Chondrocyte (in vitro differentiated cells): ENCODE measurements at places on chromosomes 4 and X.

- no peak for DNase-seq
- no peaks in the 10 kb centered on the region for H3K27me3 ChIP-seq
- no peak overlapping the region for H3K4me3 ChIP-seq
Observed at GRCh38 chrX:80751456-80751855, 58.2 kb downstream of the BRWD3 start.

GRCh38 chr4:8221476-8221875 lies 22.4 kb downstream of the SH3TC1 start:
- no peak for DNase-seq
- no peak overlapping the region for H3K4me3 ChIP-seq
- no peak overlapping the region for H3K27ac ChIP-seq
- peaks cover 10% of the 10 kb centered on the region for H3K4me1 ChIP-seq

DNA sequence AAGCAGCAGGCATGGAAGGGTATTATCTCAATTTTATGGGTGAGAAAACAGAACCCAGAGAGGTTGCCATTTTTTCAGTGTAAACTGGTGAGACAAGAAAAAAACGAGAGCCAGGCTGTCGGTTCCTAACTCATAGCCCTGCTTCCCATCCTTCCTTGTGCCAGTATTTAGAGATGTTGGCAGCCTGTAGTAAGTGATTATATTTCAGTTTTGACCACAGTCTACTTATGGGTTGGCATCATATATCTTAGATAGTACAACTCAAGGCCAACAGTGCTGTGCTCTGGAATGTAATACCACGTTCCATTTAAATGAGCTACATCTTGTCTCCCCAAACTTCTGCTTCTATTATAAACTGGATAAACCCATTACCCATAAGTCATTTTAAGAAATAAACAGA lies 40.8 kb downstream of the XK start:
- peaks cover 10% of the 10 kb centered on the region for H3K4me1 ChIP-seq
- H3K4me3 ChIP-seq = no peak overlapping the region
- H3K27ac ChIP-seq = no peak overlapping the region
- no peak for DNase-seq
- peaks cover 4% of the 10 kb centered on the region for H3K27me3 ChIP-seq

DNA sequence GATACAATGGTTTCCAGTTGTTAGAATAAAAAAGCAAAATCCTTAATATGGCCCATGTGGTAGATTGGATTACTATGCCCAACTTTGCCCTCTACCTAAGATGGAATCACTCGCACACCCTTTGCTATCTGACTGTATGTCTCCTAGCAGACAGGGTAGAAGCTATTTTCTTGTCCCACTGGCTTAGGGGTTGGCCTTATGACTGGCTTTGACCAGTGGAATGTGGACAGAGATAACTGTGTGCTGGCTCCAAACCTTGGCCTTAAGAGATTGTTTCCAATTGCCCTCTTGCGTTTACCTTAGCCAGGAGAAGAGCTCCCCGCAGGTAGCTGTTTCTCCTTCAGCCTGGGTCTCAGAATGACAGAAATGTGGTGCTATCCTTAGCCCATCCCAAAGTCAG lies 355.9 kb downstream of the BCOR start:
- no peak overlapping the region for H3K4me3 ChIP-seq
- no peaks in the 10 kb centered on the region for H3K36me3 ChIP-seq
- H3K4me1 ChIP-seq = peaks cover 2% of the 10 kb centered on the region
- H3K27me3 ChIP-seq = no peaks in the 10 kb centered on the region

DNA sequence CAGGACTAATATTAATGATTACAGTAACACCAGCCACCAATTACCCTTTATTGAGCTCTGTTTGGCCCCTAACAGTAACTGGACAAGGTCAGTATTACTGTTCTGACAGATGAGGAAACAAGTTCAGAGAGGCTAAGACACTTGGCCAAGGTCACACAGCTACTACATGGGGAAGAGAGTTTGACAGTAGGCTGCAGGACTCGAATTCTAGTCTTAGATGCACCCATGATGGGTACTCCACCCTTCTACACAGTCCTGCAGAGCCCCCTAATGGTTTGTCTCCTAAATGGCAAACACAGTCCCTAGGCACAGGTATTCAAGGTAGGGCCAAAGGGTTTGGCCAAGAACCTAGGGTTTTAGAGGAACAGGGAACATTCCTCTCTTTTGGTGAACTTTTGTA lies 93.9 kb downstream of the NSUN7 start:
- peaks cover 18% of the 10 kb centered on the region for H3K4me1 ChIP-seq
- DNase-seq = no peak
- H3K4me3 ChIP-seq = no peak overlapping the region

- no peak overlapping the region for H3K4me3 ChIP-seq
- H3K36me3 ChIP-seq = no peaks in the 10 kb centered on the region
- peaks cover 52% of the 10 kb centered on the region for H3K4me1 ChIP-seq
- H3K27me3 ChIP-seq = no peaks in the 10 kb centered on the region
- no peak for DNase-seq
- H3K27ac ChIP-seq = no peak overlapping the region
Observed at GRCh38 chrX:39726771-39727170, 371.0 kb downstream of the BCOR start.

DNA sequence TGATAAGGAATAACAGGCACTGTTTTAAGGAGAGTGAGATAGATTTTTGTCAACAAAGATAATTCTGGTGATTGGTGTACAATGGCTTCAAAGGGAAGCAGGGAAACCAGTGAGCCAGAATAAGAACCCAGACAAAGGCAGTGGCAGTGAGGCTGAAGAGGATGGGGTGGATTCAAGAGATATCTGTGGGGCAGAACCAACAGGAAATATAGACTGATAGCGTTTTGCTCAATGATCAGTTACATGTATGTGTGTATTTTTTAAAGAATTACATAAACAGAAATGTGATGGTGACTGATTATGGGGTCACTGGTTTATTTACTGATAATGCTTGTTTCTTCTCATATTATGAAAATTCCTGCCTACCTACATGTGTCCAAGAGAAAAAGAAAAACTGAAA lies 66.4 kb downstream of the AMMECR1 start:
- no peaks in the 10 kb centered on the region for H3K4me1 ChIP-seq
- H3K27me3 ChIP-seq = no peaks in the 10 kb centered on the region
- H3K27ac ChIP-seq = no peak overlapping the region
- DNase-seq = no peak
- no peak overlapping the region for H3K4me3 ChIP-seq
- H3K36me3 ChIP-seq = no peaks in the 10 kb centered on the region

- peak overlapping the region; percentile 94 for H3K27ac ChIP-seq
- peak overlapping the region; percentile 37 for H3K4me3 ChIP-seq
- peaks cover 31% of the 10 kb centered on the region for H3K4me1 ChIP-seq
- no peaks in the 10 kb centered on the region for H3K27me3 ChIP-seq
- no peak for DNase-seq
- H3K36me3 ChIP-seq = peaks cover 23% of the 10 kb centered on the region
Observed at GRCh38 chr4:2714061-2714770, 41.9 kb downstream of the TNIP2 start.

DNA sequence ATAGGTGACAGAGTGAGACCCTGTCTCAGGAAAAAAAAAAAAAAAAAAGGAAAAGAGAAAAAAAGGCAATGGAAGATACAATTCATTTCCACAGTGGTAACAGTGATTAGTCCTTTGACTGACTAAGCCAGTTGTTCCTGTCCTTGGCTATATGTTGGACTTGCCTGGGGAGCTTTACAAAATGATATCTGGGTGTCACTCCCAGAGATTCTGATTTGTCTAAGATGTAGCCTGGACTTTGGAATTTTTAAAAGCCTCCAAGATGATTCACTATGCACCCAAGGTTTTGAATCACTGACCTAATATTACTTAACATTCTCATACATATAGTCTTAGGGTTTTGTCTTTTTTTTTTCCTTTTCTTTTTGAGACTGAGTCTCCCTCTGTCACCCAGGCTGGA lies 16.9 kb downstream of the HELQ start:
- no peaks in the 10 kb centered on the region for H3K4me1 ChIP-seq
- H3K27me3 ChIP-seq = no peaks in the 10 kb centered on the region
- no peak for DNase-seq
- H3K27ac ChIP-seq = no peak overlapping the region

DNA sequence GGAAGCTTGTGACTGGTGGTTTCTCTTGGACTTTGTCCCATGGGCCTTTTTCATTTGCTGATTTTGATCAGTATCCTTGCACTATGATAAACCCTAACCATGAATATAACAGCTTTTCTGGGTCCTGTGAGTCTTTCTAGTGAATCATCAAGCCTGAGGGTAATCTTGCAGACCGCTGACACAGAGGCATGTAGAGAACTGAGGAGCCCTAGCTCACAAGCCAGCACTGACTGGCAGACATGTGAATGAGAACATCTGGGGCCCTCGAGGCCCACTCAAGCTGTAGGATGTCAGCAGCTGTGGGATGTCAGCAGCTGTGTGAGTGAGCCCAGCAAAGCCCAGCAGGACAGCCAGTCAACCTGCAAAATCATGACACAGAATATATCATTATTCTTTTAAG lies 36.7 kb downstream of the HMGB3 start:
- H3K27me3 ChIP-seq = no peaks in the 10 kb centered on the region
- H3K36me3 ChIP-seq = no peaks in the 10 kb centered on the region
- H3K27ac ChIP-seq = no peak overlapping the region
- peaks cover 6% of the 10 kb centered on the region for H3K4me1 ChIP-seq
- DNase-seq = no peak
- H3K4me3 ChIP-seq = no peak overlapping the region

DNA sequence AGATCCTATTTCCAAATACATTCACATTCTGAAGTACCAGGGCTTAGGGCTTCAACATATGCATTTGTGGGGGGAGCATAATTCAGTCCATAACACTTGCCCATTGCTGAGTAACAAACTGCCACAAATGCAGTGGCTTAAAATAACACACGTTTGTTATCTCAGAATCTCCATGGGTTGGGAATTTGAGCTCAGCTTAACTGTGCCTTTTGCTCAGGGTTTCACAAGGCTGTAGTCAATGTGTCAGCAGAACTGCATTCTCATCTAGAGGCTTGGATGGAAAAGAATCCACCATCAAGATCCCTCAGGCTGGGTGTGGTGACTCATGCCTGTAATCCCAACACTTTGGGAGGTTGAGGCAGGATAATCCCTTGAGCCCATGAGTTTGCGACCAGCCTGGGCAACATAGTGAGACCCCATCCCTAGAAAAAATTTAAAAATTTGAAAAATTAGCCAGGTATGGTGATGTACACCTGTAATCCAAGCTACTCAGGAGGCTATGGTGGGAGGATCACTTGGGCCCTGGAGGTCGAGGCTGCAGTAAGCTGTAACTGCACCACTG lies 25.8 kb upstream of the TBL1X start:
- H3K4me3 ChIP-seq = no peak overlapping the region
- no peak for DNase-seq
- no peak overlapping the region for H3K27ac ChIP-seq
- no peaks in the 10 kb centered on the region for H3K36me3 ChIP-seq

DNA sequence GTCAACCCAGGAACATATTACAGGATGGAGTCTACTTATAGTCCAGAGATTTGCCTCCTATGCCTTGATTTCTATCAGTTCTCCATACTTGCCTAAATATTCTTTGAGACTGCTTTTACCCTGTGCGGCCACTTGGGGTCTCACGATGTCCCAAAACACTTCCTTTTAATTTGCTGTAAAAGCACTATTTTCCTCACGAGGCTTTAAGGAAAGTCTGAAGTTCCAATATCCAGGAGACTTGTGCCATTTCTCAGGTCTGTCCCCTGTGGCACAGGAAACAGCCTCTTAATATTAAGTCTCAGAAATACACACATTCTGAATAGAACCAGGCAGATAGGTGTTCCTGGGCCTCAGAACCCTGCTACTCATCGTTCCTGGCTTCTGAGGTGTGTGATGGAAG lies 142.9 kb downstream of the TMEM164 start:
- DNase-seq = no peak
- no peak overlapping the region for H3K27ac ChIP-seq
- H3K4me1 ChIP-seq = no peaks in the 10 kb centered on the region
- no peaks in the 10 kb centered on the region for H3K27me3 ChIP-seq
- no peak overlapping the region for H3K4me3 ChIP-seq

- no peak overlapping the region for H3K4me3 ChIP-seq
- peaks cover 9% of the 10 kb centered on the region for H3K4me1 ChIP-seq
- DNase-seq = no peak
- H3K27me3 ChIP-seq = no peaks in the 10 kb centered on the region
Observed at GRCh38 chr4:1775731-1776500, 17.2 kb upstream of the FGFR3 start.

DNA sequence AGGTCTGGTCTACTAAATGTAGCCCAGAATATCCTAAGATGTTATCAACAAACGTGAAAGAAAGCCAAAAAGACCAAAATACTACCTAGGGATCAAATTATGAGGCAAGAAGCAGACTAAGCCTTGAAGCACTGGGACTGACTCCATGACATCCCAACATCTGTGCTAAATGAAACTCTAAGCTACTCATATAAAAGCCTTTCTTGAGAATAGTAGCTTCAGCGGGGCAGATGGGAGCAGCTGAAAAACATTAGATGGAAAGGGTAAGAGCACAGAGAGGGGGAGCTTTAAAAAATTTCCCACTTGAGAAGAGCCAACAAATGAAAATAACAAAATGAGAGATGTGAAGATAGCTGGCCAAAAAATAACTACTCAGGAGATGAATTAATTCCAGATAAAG lies 81.7 kb downstream of the MAD2L1 start:
- no peaks in the 10 kb centered on the region for H3K36me3 ChIP-seq
- DNase-seq = no peak
- no peaks in the 10 kb centered on the region for H3K4me1 ChIP-seq
- H3K4me3 ChIP-seq = no peak overlapping the region

GRCh38 chrX:81280148-81280547 lies 78.2 kb downstream of the SH3BGRL start:
- no peaks in the 10 kb centered on the region for H3K27me3 ChIP-seq
- DNase-seq = no peak
- H3K4me1 ChIP-seq = no peaks in the 10 kb centered on the region
- no peak overlapping the region for H3K4me3 ChIP-seq
- H3K27ac ChIP-seq = no peak overlapping the region

- H3K36me3 ChIP-seq = no peaks in the 10 kb centered on the region
- H3K27ac ChIP-seq = no peak overlapping the region
- no peak for DNase-seq
- H3K4me1 ChIP-seq = no peaks in the 10 kb centered on the region
- H3K4me3 ChIP-seq = no peak overlapping the region
Observed at GRCh38 chr4:88207171-88207570, 48.7 kb upstream of the ABCG2 start.

GRCh38 chr4:13985837-13986236 lies 358.3 kb upstream of the BOD1L1 start:
- H3K27ac ChIP-seq = peak overlapping the region; percentile 92
- no peak overlapping the region for H3K4me3 ChIP-seq
- DNase-seq = no peak
- no peaks in the 10 kb centered on the region for H3K36me3 ChIP-seq
- peaks cover 64% of the 10 kb centered on the region for H3K4me1 ChIP-seq
- no peaks in the 10 kb centered on the region for H3K27me3 ChIP-seq

- no peaks in the 10 kb centered on the region for H3K36me3 ChIP-seq
- no peak overlapping the region for H3K27ac ChIP-seq
- DNase-seq = no peak
- H3K27me3 ChIP-seq = peaks cover 3% of the 10 kb centered on the region
Observed at GRCh38 chrX:50865311-50865710, 45.2 kb upstream of the BMP15 start.

- no peak overlapping the region for H3K27ac ChIP-seq
- H3K4me1 ChIP-seq = no peaks in the 10 kb centered on the region
- DNase-seq = no peak
- H3K36me3 ChIP-seq = peaks cover 32% of the 10 kb centered on the region
- no peaks in the 10 kb centered on the region for H3K27me3 ChIP-seq
Observed at GRCh38 chr4:106231931-106232330, 84.1 kb downstream of the TBCK start.
